ENCODE measurements at places on chromosomes 2 and 18.

- no peak for DNase-seq
Observed at GRCh38 chr2:219254590-219255201, 978 bp upstream of the TUBA4A start.

DNA sequence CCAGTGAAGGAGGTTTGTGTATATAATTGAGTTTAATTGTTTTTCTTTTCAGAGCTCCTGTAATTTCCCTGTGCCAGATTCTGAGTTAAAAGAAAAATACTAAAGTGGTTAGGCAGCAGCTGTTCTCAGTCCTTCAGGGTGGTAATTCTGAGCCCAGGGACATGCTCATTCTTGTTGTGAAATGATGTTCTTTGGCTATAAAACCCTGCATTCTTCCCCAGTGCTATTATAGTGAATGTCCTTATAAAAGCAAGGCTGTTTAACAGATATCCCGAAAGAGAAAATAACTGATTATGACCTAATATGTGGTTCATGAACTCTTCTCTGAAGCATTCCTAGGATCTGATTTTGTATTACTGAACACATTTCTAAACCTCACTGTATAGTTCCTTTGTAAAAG, 34.0 kb downstream of the ADAM23 start:
- no peak for DNase-seq

DNA sequence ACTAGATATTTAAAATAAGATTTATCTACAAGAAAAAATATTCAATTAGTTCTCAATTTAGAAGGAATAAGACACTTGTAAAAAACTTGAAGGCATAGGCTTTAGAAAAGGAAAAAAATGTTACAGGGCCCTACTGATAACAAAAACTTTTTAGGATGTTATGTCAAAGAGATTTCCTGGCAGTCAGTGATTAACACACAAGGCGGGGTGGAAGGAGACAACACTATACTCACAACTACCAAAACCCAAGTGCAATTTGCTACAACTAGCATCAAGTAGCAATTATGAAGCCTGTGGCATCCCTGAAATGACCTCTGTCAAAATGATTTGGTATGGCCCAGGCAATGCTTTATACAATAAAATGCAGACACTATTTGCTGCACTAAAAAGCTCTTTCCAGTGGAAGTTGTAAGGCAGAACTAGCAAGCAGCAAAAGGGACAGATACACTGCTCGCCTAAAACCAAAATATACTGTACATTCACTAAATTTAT, 15.3 kb downstream of the STRN start:
- no peak for DNase-seq

DNA sequence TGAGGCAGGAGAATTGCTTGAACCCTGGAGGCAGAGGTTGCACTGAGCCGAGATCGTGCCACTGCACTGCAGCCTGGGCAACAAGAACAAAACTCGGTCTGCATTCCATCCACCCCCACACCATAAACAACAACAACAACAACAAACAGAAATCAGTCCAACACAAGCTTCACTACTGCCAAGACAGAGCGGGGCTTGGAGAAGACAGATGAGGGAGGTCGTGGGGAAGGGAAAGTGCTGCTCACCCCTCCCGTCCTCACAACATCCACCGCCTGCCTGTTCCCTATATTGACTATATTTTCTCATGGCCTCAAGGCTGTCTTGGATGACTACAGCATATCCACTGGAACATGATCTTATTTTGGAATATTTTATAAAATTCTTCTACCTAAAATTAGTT, 137.6 kb upstream of the TTC39C start:
- DNase-seq = no peak

DNA sequence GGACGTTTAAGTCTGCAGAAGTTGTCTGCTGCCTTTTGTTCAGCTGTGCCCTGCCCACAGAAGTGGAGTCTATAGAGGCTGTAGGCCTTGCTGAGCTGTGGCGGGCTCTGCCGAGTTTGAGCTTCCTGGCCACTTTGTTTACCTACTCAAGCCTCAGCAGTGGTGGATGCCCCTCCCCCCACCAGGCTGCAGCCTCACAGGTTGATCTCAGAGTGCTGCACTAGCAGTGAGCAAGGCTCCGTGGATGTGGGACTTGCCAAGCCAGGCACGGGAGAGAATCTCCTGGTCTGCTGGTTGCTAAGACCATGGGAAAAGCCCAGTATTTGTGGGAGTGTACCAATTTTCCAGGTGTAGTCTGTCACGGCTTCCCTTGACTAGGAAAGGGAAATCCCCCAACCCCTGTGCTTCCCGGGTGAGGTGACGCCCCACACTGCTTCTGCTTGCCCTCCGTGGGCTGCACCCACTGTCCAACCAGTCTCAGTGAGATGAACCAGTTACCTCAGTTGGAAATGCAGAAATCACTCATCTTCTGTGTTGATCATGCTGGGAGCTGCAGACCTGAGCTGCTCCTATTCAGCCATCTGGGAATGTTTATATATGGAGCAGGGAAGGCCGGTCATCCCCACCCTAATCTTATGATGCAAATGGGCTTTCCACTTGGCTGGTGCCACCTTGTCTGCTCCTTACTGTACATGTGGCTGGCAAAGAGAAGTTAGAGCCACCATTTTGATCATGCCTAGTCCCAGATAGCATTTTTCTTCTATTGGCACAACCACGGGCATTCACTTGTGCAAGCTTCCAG, 156.9 kb upstream of the ITGA6 start:
- no peak for DNase-seq

DNA sequence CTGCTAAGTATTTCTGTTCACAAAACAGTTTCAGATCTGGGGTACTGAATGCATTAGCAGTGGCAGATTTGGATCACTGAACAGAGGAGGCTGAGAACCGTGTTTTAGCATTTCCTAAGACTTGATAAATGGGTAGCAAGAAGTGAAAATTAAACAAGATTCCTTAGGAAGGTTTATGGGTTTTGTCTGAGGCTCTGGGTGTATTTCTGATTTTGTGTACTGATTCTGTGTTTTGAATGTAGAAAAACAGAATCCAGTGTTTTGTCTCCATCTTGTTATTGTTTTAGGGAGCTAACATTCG, 1.4 kb downstream of the FAM117B start:
- no peak for DNase-seq

- DNase-seq = no peak
Observed at GRCh38 chr2:218332288-218332687, 24.4 kb upstream of the CATIP start.

DNA sequence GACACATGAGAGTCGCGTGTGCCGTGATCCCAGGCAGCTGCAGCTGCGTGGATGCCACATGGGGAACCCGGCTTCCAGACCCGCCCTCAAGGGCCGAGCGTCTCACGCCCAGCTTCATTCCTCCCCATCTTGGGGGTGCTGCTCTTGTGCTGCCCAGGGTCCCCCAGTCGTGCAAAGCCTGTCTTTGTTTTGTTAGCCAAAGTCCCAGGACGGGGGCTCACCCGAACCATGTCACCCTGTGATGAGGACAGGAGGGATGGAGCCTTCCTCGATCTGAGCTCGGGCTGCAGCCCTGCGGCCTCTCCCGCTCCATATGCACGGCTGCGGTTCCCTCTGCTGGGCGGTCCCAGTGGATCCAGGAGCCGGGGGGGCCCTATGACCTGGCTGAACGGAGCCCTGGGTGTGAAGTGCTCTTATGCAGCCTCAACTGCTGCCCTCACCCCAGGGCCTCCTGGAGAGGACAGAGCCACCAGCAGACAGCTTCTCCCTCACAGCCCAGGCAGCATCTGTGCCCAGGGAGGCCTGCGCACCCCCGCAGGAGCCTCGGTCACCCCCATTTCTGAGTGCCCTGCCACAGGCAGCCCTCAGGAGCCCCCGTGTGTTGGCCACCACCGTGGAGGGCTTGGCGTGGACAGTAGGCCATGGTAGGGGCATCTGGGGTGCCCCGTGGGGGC, 99.0 kb upstream of the CTDP1 start:
- DNase-seq = no peak

- DNase-seq = no peak
Observed at GRCh38 chr18:22560797-22561196, 143.1 kb upstream of the CTAGE1 start.

DNA sequence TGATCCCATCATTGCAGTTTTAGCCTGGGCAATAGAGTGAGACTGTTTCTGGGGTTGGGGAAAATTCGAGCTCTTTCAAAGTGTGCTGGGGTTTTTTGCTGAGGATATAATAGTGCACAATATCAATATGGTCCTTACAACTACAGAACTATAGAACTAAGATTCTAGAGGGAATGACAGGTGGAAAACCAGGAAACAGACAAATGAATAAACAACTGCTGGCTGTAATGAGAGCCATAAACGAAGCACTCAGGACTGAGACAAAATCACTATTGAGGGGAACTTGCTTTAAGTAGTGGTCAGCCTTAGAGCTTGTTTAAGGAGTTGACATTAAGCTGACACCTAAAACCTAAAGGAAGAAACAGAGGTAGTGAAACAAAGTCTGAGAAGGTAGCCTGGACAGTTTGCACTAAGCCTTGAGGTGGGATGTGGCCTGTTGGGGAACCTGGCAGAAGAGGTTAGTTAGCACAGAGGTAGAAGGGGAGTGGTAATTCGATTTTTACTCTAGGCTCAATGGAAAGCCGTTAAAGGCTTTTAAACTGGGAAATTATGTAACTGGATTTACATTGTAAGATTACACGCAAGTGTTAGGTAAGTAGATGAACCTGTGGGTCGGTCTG, 33.8 kb downstream of the LCLAT1 start:
- no peak for DNase-seq

DNA sequence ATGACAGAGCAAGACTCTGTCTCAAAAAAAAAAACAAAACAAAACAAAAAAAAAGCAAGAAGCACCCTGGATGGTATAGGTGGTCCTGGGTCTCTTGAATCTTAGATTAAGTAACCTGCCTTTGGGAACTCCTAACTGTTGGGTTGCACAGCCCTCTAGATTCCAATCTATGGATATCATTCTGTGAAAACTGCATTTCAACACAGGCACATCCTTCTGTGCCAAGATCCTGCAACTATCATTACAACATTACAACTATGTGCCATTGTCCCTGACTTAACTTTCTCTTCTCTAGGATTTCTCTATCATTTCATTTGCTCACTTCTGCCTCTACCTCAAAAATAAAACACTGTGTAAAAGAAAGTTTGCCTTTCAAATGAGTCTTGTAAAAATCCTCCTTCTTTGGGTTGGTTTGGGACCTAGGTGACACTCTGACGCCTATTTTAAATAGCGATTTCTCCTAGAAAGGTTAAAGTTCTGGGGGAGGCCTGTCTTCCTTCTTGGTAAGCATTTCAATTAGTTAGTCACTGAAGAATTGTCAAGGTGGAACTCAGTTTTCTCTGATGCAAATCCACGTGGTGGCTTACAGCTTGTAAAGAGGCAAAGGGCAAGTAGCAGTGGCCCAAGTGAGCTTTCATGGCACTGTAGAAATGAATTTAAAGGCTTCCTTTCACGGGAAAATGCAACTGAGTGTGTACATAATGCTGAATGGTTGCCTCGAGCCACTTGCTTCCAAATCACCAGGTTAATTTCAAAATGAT, 9.2 kb downstream of the LGALSL start:
- DNase-seq = no peak

GRCh38 chr2:22902180-22902550, 482.8 kb upstream of the KLHL29 start:
- no peak for DNase-seq

- no peak for DNase-seq
Observed at GRCh38 chr2:199440118-199440517, 17.6 kb downstream of the SATB2 start.

DNA sequence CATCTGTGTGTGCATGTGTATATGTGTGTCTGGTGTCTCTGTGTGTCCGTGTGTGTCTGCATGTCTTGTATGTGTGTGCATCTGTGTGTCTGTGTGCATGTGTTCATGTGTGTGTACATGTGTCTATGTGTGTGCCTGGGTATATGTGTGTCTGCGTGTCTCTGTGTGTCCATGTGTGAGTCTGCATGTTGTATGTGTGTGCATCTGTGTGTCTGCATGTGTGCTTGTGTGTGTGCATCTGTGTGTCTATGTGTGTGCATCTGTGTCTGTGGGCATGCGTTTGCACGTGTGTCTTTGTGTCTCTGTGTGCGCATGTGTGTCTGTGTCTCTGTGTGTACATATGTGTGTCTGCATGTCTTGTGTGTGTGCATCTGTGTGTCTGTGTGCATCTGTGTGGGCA, 207.7 kb downstream of the TNS1 start:
- no peak for DNase-seq

DNA sequence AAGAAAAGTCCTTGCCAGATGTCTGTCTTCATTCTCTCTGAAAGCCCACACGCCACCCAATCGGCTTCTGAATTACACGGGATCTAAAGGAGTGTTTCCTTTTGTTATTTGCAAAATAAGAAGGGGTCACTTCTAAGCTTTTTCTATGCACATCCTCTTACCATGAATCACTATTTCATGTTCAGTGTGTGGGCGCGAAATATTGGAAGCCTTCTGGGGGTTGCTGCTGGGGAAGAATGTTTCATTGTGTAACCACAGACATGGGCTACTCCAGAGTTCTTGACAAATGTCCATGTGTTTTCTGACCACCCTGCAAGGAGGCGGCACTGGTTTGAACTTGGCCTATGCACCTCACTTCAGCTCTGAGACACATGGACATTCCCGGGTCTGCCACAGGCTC, 133.6 kb upstream of the APCDD1 start:
- DNase-seq = no peak

GRCh38 chr2:226001716-226002115, 602.2 kb downstream of the NYAP2 start:
- no peak for DNase-seq

GRCh38 chr18:56517196-56517595, 121.2 kb downstream of the TXNL1 start:
- no peak for DNase-seq

- DNase-seq = no peak
Observed at GRCh38 chr2:179240481-179241451, 23.9 kb downstream of the SESTD1 start.

DNA sequence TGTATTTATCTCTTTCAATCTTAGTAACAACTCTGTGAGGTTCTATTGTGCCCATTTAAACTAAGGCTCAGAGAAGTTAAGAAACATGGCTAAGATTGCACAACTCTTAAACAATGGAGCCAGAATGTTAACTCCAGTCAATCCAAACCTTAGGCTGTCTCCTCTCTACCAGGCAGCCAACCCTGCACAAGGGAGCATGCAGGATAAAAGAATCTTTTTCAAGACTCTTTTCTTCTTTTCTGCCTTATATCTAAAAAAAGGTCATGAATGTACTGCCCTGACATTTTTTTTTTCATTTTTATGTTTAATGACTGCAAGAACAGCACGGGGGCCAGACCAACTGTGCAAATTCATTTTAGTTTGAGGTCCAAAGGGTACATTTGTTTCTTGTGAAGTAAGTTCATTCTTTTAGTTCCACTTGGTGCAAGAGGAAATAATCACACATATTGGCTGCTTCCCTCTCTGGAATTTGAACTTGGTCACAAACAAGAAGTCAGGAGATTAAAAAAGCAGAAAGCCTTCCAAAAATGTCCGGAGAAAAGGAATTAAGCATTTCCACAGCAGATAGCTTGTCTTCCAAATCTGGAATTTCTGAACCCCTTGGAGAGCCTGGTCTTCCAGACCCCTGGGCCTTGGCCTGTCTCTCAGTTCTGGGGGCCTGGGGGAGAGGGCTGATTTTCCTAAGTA, 96.0 kb upstream of the RIOK3 start:
- DNase-seq = no peak

- DNase-seq = no peak
Observed at GRCh38 chr2:32235315-32235714, 29.4 kb downstream of the NLRC4 start.

- DNase-seq = no peak
Observed at GRCh38 chr2:74439803-74440377, 1.8 kb downstream of the RTKN start.
